ENCODE measurements at places on chromosomes 12 and 14.

GRCh38 chr12:23795494-23795893 is 154.0 kb downstream of the SOX5 start:
- no peak for DNase-seq

DNA sequence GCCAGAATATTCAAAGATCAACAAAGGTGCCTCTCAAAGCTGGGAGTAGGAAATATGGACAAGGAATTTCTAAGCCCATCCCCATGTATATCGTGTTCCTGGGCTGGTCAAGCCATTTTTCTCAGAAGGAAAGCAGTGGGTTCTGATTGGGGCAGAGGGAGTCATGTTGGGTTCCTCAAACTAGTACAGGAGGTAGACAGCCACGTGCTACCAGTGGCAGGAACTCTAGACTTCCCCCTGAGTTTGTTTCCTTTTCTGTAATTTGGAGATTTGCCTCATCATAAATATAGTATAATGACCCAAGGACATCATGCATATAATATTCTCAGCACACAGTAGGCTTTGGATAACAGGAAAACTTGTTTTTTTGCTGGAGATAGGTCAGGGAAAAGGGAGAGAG is 16.4 kb upstream of the PLEKHH1 start:
- DNase-seq = no peak

DNA sequence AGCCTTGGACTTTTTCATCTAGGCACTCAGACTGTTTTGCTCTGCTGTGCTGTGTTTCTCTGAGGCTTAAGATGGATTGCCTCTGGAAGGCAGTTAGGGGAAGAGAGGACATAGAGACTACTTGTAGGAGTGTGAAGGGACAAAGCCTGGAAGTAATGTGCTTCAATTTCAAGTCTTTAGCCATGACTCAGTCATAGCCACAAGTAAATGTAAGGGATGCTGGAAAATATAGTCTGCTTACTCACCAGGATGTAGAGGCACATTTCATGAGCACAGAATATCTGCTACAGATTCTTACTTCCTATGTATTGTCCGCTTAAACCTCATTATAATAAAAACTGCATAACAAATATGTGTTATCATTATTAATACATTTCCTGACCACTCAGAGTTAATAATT is 794.3 kb upstream of the NOVA1 start:
- no peak for DNase-seq

- DNase-seq = no peak
These were observed 241.5 kb upstream of the FBXO33 start for GRCh38 chr14:39673734-39674133.

DNA sequence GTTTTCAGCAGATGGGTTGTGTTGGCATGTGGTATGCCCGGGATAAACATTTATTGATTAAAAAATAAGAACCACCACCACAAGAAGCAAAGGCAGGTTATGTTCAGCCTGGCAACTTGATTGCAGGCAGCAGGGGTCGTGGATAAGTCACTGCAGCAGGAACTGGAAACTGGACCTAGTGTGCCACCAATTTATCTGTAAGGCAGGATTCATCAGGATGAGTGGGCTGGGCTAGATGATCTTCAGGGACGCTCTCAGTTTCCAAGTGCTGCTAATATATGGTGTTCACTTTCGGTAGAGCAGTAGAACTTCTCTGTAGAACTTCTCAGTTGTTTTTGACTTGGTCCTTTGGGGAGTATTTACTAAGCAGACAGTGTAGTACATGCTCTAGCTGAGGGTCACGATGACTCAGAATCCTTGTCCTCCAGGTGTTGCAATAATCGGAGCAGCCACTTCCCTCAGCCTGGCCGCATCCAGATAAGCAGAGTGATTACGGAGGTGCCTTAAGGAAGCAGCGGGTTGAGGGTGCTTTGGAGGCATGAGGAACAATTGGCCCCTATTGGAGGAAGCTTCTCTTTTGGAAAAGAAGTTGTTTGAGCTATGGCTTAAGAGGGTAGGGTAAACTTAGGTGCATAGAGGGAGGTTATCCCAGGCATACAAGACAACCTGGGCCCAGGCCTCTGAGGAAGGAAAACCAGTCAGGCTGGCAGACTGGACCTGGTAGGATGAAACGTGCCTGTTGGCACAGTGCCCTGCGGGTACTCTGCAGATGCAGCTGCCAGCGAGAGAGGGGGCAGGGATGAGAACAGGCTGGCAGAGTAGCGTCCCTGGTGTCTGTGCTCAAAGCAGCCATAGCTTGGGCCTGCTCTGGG is 104.0 kb downstream of the GPR135 start:
- no peak for DNase-seq

GRCh38 chr14:85122690-85123089 is 407.3 kb upstream of the FLRT2 start:
- DNase-seq = no peak

DNA sequence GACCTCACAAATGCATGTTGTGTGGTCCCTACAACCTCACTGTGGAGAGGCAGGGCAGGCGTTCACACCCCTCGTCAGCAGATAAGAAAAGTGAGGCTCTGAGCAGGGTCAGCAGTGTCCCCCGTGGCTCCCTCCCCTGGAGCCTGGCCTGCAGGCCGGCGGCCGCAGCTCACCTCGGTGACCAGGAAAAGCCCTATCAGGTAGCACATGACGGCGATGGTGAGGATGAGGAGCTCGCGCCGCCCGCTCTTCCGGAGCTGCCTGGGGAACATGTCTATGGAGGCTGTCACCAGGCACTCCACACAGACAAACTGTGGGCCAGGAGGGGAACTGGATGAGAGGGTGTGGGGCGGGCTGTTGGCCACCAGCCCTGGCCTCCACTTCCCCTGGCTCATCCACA is 18.0 kb downstream of the SLC6A12 start:
- no peak for DNase-seq

DNA sequence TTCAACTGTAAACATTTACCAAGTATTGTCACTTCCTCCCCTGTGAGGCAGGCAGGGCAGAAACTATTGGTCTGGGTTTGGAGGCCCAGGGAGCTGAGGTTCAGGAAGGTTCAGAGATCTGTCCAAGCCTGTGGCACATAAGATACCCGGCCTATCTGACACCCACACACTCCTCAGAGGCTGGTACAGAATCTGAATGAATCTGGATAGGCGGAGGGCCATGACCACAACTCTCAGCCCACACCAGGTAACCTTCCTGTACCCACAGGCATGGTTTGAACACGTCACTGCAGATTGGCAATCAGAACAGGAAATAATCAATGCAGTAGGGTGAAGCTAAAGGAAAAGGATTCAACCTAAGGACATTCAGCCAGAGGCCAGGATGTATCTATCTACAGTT is 92.8 kb upstream of the TMCC3 start:
- no peak for DNase-seq

GRCh38 chr12:95397571-95397970 is 76.4 kb upstream of the METAP2 start:
- DNase-seq = no peak

- DNase-seq = no peak
These were observed 194.3 kb downstream of the AEBP2 start for GRCh38 chr12:19633641-19634040.

DNA sequence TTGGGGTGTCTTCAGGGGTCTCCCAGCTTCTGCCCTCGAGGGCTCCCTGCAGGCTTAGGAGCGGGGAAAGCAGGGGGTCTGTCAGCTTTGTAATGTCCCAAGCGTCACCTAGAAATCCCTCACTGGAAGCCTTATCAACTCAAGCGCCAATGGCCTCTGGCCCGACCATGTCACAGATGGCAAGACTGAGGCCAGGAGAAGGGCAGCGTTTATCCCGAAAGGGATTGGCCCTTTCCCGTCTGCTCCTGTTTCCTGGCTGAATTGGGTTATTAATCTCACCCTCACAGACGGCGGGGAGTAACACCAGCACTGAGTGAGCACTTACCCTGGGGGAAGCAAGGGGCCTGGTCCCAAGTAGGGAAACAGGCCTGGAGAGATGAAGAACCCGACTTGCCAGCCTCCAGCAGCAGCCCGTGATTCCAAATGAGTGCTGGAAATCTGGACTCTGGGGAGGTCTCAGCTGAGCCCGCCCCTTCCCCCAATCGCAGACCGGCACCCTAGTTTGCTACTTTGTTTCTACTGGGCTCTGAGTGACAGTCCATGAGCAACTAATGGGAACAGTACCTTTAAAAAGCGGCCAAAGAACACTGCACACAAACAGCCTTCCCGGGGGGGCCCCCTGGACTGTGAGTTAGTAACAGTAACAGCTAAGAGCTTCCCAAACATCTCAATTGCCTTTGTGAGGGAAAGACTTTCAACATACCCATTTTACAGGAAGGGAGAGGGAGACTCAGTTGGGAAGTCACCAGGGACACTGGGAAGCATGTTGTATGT is 2.1 kb upstream of the NCOR2 start:
- DNase-seq = no peak

DNA sequence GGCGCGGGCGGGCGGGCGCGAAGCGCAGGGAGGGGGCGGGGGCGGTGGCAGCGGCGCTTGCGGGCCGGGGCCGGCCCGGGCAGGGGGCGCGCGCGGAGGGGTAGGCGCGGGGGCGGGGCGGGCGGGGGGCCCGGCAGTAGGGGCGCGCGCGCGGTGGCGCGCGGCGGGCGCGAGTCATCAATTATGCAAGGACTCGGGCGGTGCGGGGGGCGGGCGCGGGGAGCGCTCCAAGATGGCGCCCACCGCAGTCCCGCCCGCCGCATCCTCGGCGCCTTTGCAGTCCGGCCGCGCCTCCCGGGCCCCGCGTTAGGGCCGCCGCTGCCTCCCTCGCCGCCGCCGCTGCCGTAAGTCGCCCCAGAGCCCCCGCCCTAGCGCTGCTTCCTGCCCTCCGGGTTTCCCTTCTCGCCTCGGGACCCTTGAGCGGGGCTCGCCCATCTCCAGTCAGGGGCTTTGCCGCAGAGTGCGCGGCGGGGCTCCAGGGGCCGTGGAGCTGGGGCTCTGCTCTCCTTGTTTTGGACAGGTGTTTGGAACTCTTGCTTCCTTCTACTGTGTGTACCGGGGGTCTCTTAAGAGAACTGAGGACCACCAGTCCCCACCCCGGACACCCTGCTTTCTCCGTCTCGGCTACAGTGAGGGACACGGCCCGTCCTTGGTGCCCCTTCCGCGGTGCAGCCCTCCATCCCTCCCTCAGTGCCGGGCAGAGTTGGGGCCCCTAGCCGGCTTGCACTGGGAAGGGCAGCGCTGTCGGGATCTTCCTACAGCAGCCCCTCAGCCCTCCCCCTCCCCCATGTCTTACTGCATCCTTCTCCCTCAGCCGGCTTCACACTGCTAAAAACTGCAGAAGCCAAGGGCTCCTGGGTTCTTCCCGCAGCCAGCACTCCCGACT is at the start of gene SCN8A:
TSS of gene SCN8A (plus strand) at position 218 of the 886 bp plus-strand sequence. CDS start 71,585 bp downstream, outside the sequence.
- DNase-seq = peak; percentile 94

- no peak for DNase-seq
These were observed 23.4 kb upstream of the NR2C1 start for GRCh38 chr12:95096852-95097251.

- DNase-seq = no peak
These were observed 2.6 kb downstream of the GPR162 start for GRCh38 chr12:6824085-6824775.

- DNase-seq = no peak
These were observed 146.6 kb downstream of the STXBP6 start for GRCh38 chr14:24903337-24903736.

DNA sequence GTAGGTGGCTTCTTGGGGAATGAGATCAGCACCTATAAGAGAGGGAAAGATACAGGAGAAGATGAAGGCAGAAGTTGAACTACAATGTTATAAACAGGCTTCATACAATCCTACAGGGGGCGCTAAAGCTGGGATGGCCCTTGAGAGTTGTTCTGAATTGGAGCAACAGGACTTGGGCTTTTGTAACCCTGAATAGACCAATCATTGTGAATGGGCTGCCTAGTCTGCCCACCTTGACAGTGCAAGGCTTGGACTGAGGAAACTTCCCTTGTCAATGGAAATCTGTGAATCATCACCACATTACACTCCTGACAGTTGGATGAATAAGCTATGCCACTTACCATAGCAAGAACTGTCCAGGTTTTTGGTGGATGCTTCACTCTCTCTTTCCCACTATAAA is 306.1 kb downstream of the KCNC2 start:
- DNase-seq = no peak

DNA sequence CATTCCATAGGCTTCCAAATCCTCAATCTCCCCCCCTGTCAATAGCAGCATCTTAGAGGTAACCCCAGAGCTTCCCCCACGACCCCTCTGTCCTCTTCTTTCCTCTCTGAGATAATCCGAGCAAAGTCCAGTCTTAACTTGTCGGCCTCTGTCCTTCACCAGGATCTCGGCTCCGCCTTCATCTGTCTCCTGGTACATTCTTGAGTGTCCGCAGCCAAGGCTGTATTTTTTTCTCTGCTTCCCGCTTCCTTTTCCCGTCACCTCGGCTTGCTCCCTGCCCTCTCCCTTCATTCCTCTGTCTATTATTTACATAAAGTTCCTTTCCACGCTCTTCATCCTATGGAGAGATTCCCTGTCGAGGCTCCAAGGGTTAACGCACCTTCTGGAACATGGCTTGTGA is 153.9 kb upstream of the GSC start:
- no peak for DNase-seq

GRCh38 chr12:53230108-53230845 is 1.7 kb downstream of the RARG start:
- no peak for DNase-seq
